PC-3 (cell line): ENCODE measurements at places on chromosomes 1 and 21. TPM values are rescaled to one million over a fixed set of nuclear protein-coding genes. Genes with fewer than 3 reads are reported as not detected.

CLK2 gene
- total RNA-seq = 44.5 and 49.9 TPM in 2 replicates

- no peak overlapping the region for H3K27ac ChIP-seq
- H3K36me3 ChIP-seq = no peaks in the 10 kb centered on the region
- no peak for DNase-seq
These were observed 38.2 kb downstream of the CACNA1S start for GRCh38 chr1:201074018-201074417.

- H3K36me3 ChIP-seq = peaks cover 3% of the 10 kb centered on the region; the same call in 1 of the 2 replicates
- no peak overlapping the region for H3K4me3 ChIP-seq
- no peaks in the 10 kb centered on the region for H3K27me3 ChIP-seq
- no peak for DNase-seq
These were observed 11.6 kb upstream of the POU2F1 start for GRCh38 chr1:167209044-167209443.

DNA sequence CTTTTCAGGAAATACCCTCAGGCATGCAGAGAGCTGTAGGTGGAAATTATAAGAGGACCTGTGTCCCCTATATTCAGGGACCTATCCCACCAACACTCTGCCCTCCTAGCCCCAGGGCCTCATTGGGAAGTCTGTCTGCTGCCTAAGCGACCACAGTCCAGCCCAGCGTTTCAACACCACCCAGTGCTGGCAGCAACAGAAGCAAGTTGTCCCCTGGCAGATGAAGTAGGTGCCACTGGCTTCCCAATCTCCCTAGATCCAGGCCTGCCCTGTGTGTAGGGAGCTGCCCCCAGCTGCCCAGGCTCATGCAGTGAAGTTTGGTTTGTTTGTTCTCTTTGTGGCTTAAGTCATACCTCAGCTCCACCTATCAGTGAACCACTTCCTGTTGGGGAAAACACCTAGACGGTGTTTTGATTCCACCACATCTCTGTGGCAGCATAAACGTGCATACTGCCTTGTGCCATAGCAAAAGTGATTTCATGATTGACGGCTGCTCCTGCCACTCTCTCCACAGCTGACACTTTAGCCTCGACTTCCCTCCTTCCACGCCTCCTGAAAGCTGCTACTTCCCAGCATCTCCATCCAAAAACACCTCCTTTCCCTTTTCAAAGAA lies 8.1 kb upstream of the LEFTY1 start:
- peak; percentile 88 for DNase-seq
- no peaks in the 10 kb centered on the region for H3K27me3 ChIP-seq
- no peak overlapping the region; the same call in 1 of the 2 replicates for H3K4me3 ChIP-seq

DNA sequence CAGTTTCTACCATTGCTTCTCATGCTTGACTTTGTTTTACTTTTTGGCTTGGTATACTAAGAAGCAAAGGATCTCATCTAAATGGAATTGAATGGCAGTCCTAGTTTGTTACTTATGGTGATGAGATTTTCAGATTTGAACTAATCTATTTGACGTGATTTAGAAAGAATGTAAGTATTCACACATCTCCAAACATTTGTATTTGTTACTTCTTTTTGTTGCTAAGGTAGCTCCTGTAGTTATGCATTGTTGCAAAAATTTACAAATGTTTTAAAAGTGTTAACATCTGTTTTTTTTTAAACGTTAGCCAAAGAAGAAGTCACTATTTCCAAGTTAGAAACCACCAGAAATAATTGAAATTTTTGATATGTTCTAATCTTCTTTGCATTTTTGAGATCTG lies 222.5 kb downstream of the RPS6KC1 start:
- no peaks in the 10 kb centered on the region for H3K36me3 ChIP-seq
- DNase-seq = no peak
- no peak overlapping the region for H3K27ac ChIP-seq
- no peak overlapping the region for H3K4me3 ChIP-seq
- H3K4me1 ChIP-seq = no peaks in the 10 kb centered on the region

GRCh38 chr1:48820491-48820890 lies 43.8 kb upstream of the BEND5 start:
- no peak overlapping the region for H3K4me3 ChIP-seq
- DNase-seq = no peak
- H3K27me3 ChIP-seq = no peaks in the 10 kb centered on the region

CNR2 gene
- total RNA-seq = not detected in 2 replicates

DNA sequence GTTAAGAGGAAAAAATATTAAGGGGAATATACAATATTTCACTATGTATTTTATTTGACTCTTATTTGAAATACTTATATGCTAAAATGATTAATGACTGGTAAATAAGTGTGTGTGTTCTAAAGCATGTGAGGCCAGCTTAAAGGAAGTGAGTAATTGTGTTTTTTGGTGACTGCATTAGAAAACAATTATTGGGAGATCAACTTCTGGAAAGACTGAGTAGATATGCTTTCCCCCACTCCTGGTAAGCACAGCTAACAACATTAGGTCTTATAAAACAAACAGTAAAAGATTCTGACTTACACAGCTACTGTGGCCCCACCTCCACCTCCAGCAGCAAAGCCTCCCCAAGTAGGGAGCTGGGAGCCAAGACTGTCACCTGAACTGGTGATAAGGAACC lies 403.0 kb downstream of the SRGAP2C start:
- H3K4me1 ChIP-seq = peaks cover 27% of the 10 kb centered on the region
- H3K27ac ChIP-seq = peak overlapping the region; percentile 88
- peak; percentile 85 for DNase-seq
- no peak overlapping the region for H3K4me3 ChIP-seq

SLAMF9 gene
- 5.9 and 8.7 TPM in 2 replicates for total RNA-seq

GRCh38 chr21:45551316-45551715 lies 9.1 kb upstream of the SLC19A1 start:
- H3K36me3 ChIP-seq = no peaks in the 10 kb centered on the region
- peak; percentile 88 for DNase-seq
- H3K4me1 ChIP-seq = peaks cover 14% of the 10 kb centered on the region
- no peaks in the 10 kb centered on the region for H3K27me3 ChIP-seq
- peak overlapping the region; percentile 56 for H3K27ac ChIP-seq

- DNase-seq = no peak
- H3K4me3 ChIP-seq = no peak overlapping the region
- no peaks in the 10 kb centered on the region for H3K27me3 ChIP-seq
These were observed 504.0 kb upstream of the OLFM3 start for GRCh38 chr1:102500758-102501157.
